ENCODE measurements at places on chromosomes 7 and 10. TPM values are rescaled to one million over a fixed set of nuclear protein-coding genes. Genes with fewer than 3 reads are reported as not detected.

Gene SEMA4G
- 50.3 TPM for polyA plus RNA-seq

- DNase-seq = no peak
These were observed 16.5 kb downstream of the NFE2L3 start for GRCh38 chr7:26168458-26169023.

- no peak for DNase-seq
These were observed 22.6 kb downstream of the TBATA start for GRCh38 chr10:70762441-70763175.

DNA sequence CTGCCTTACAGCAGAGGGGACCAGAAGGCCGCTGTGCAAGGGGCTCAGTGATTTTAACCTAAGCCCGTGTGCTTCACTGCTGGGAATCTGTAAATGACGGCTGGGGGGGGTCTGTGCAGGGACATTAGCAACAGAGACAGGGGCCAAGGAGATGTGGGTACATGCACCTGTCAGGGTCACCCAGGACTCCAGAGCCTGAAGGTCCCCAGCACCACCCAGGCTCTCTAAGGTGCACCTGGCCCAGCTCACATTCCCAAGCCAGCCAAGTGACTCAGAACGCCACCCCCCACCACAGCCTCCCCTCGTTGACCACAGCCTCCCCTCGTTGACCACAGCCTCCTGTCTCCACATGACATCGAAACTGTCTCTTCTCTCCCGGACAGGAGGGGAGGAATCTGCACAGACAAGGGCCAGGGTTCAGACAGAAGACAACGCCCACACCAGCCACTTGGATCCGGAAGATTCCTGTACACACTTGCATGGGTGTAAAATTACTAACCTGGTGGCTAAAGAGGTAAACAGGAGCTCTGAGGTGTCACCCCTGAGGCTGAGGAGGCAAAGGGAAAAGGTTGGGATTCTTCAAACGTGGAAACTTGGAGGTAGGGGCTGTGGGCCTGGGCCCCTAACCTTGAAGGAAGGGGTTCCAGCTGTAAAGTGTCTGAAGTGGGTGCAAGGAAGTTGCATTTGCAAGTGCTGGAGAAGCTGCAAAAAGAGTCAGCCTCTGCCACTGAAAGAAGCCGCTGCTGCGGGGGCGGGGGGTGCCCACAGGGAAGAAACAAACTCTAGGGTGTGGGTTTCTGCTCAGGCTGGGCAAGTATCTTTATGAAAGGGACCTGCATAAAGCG, 27.0 kb downstream of the CALML3 start:
- DNase-seq = no peak

DNA sequence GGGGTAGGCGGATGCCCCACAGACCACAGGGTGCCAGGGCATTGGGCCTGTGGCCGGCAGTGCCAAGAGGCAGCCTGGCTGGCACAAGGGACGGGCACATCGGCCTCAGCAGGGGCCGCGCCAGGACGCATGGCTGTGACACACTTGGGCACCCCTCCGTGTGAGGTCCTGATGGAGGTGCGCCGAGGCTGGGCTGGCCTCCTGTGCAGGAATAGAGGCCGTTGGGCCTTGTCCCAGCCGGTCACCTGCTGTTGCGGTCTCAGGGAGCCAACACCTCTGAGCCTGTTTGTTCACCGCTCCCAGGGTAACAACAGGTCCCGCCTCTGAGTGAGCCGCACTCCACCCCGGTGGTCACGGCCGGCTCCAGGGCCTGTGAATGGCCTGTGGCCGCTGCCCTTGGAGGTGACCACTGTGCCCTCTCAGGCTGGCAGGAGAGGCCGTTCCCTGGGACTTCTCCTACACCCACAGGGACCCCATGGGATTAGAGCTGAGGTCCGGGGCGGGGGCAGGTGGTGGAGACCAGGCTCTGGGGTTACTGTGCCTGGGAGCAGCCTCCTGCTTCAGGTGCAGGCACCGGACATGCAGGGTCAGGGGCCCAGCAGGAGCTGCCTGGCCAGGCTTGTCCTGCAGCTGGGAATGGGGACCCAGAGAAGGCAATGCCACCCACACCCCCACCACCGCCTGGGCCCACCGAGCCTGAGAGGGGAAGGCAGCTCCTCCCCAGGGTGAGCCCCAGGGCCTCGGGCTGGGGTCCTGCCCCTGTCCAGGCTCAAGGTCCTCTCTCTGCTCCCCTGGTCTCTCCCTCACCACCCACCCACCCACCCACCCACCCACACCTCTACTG, 12.0 kb downstream of the PWWP2B start:
- DNase-seq = no peak

DNA sequence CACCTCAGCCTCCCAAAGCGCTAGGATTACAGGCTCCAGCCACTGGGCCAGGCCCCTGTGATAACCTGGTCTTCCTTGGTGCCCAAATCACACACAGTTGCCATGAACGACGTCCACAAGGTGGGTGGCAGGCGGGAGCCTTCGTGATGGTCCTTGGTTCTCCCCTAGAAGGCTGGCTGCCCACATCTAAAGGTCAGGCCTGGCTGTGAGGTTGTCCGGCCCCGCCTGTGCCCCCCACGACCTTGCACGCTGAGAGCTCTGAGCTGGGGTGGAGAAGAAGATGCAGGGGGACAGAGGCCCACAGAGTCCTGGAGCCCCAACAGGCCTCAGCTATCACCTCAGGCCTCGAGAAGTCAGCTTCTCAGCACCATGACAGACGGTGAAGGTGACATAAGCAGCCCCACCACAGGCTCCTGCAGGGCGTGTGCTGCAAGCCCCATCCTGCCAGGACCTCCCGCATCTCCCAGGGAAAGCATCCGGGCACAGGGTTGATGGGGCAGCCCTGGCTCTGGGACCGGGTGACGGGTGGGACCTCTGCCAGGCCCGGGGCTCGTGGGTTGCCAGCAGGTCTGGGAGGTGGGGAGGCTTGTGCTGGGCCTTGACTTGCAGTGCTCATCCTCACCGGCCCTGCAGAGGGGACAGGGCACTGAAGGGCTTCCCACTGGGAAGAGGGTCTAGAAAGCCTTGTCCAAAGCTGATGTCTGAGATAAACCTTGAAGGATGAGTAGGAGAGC, 217.4 kb downstream of the WDR37 start:
- no peak for DNase-seq

GRCh38 chr7:133349101-133349500, 96.2 kb downstream of the EXOC4 start:
- DNase-seq = no peak

DNA sequence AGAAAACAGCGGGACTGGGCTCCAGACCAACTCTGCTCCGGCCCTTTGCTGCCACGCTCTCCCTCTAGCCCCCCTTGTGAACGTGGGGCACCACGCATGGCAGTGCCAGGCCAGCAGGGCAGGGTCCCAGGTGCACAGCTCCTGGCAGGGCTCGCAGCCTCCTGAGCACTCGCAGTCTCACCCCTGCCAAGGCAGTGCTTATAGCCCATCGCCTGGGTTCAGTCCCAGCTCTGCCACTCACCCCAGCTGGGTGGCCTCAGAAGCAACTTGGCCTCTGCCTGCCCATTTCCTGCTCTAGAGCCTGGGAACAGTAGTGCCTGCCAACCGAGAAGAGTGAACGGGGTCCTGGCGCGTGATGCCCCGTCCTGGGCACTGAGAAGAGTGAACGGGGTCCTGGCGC, 36.3 kb downstream of the CFAP46 start:
- no peak for DNase-seq

Gene ZCCHC24
- polyA plus RNA-seq = 27.9 TPM

Gene MYOZ1
- 5.4 TPM for polyA plus RNA-seq

- DNase-seq = no peak
These were observed 5.6 kb upstream of the VSTM4 start for GRCh38 chr10:49120911-49121310.
